ENCODE measurements at places on chromosomes 7 and 10.
A peak's percentile ranks its signal among the peaks of the same experiment; 100 is the strongest.

- no peak for DNase-seq
These were observed 899 bp downstream of the PUS7 start for GRCh38 chr7:105521027-105521716.

DNA sequence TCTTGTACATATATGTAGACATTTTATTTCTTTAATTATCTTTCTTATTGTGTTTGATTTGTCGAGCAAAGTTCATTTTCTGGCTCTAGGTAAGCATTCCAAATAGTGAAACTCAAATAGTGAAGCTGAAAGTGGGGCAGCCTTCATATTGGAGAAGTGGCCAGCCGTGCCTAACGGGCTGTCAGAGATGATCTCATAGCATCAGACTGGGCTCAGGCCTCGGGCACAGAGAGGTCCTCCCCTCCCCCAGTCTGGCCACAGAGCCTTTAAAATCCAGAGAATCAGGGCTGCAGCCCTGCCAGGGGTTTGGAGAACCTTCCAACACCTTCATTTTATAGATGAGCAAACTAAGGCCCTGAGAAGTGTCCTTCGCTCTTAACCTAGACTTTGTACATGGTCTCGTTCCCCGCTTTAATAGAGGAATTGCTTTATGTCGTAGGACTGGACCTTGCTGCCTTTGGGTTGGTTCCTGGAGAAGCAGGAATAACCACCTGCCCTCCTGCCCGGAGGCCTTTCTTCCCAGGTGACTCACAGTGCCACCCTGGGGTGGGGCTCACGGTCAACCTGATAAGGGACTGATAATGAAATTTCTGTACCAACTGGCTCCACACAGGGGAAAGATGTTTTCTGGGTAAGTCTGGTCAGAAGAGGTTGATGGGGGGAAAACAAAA is 7.3 kb downstream of the TSPAN15 start:
- DNase-seq, result no peak

DNA sequence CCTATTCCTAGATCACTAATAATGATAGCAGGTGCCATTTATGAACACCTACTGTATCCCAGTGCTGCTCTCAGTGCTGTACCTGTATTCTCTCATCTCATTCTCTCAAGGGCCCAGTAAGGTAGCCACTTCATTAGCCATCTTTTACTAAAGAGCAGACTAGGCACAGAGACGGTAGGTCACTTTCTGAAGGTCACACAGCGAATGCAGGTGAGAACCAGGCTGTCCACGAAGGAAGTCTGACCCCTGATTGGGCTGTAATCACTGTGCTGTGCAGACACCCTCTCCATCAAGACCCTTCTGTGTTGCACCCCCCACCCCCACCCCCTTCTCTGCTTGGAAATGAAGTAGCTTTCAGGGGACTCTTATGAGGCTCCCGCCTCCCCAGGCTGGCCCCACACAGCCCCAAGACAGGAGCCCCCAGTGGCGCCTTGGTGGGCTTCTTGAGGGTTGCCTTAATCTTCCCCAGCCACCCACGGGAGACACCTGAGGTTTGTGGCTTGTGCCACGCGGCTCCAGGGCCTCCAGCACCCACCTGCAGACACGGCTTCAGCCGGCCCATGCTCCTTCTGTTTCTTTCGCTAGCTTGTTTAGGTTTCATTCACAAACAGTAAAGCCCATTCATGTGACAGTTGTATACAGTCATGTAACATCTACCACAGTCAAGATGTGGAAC is 81.7 kb upstream of the FAM20C start:
- DNase-seq, result no peak

DNA sequence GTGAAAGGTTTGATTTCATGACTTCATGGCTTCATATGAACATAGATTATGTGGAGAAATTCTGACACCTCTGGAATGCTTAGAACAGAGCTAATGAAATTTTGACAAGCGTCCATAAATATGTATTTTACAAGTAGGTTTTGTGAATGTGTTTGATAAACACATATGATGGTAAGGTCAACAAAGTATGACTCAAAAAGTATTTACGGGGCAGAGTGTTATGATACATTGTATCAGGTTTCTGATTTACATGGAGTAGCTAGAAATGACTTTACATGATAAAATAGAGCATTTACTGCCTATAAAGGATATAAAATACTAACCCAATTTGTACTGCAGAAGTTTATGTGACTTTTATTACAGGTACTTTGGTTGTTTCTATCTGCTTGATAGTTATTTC is 206.3 kb downstream of the MDFIC start:
- DNase-seq, result no peak

DNA sequence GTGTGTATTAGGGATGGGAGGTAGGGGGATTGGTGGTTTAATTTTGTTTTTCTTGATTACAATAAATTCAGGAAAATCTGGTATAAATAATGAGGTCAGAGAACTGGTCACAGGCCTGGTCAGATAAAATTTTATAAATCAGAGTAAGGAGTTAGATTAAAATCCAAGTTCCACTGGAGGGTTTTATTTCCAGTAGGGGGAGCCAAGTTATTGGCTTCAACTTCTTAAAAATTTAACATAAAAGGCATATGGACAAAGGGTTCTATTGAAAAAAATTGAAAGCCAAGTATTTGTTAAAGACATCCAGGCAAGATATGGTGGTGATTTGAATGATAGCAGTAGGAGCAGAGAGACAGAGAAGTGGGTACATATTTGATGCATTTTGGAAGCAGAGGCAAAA is 763.3 kb downstream of the SORCS1 start:
- DNase-seq, result no peak

DNA sequence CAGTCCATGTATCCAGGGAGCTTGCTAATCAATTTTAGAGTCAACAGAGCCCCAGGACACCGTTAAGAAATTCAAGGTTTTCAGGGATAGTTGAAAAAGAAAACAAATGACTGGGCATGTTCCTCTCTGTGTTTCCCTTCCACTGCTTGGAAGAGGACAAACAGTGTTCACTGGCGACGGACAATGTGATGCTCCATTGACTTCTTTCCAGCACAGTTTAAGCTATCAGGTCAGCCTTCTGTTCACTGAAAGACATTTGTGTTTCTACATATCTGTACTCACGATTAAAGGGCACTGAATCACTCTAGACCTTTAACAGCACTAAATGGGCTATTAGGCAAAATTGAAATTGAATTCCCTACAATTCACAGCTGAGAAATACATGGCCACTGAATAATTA is 123.6 kb downstream of the RNLS start:
- no peak for DNase-seq

- no peak for DNase-seq
These were observed 71.8 kb downstream of the LRRN3 start for GRCh38 chr7:111162692-111163091.

DNA sequence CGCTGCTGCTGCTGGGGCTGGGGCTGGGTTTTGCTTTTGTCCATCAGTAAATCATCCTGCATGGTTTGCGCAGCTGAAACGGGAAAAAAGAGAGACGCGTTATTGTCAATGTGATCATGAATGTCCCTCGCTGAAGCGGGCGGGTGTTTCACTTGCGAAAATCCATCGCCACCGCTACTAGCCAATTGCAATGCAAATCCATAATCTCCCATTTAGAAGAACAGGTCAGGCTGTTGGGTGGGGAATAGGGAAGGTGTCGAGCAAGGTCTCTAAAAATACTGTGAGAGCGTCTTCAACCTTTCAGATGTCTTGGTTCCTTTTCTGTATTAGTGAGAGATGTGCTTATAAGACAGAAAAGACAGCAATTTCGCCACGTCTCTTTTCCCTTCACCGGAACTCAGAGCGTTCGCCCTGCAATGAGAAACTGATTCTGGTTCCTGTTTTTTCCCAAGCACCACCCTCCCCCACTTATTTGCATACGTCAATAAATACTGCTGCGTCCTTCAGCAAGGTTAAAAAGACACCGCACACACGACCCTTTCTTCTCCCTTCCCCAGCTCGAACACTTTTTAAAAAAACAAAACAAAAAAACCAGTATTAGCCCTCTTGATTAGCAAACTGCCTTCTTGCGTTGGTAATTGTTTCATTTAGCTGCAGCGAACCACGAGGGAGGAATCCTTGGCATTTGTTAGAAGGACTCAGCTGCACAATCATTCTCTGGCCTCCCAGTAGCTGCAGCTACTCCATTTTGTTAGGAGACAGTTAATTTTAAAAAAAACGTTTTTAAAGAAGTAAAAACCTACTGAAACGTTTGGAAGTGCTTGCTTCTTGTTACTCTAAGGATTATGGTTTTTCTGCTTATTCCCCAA is 50.4 kb downstream of the CPEB3 start:
- peak; percentile 27 for DNase-seq

DNA sequence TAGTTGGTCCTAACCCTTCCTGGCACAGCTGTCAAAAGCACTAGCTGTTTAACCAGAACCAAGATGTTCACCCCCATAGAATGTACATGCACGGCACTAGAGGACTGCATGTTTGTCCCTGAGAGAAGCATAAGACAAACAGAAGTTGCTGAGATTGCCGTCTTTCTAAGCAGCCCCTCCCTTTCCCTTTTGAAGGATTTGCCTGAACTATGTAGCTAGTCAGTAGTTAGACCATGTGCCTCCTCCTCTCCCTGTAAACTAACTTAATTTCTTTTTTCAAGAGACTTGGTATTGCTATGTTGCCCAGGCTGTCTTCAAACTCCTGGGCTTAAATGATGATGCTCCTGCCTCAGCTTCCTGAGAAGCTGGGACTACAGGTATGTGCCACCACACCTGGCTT is 40.7 kb downstream of the TBC1D12 start:
- no peak for DNase-seq

- DNase-seq, result no peak
These were observed 40.3 kb downstream of the GRB10 start for GRCh38 chr7:50742401-50742800.

- DNase-seq, result no peak
These were observed 35.8 kb downstream of the HECW1 start for GRCh38 chr7:43148161-43148731.

DNA sequence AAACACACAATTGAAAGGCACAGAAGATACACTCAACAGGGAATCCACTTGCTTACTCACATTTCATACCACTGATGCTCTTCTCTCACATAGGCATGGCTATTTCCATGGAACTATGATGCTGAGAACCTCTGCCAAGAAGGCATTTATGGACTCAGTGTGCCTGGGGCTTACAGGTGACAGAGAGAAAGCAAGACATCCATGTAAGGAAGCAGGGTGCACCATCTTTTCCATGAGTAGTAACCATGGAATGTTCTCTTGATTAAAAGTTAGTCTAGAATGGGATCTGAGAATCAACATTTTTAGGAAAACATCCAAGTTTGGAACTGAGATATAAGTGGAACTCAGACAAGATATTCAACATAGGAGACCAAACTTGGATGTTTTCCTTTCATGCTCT is 52.5 kb upstream of the MACC1 start:
- DNase-seq, result peak; percentile 14

DNA sequence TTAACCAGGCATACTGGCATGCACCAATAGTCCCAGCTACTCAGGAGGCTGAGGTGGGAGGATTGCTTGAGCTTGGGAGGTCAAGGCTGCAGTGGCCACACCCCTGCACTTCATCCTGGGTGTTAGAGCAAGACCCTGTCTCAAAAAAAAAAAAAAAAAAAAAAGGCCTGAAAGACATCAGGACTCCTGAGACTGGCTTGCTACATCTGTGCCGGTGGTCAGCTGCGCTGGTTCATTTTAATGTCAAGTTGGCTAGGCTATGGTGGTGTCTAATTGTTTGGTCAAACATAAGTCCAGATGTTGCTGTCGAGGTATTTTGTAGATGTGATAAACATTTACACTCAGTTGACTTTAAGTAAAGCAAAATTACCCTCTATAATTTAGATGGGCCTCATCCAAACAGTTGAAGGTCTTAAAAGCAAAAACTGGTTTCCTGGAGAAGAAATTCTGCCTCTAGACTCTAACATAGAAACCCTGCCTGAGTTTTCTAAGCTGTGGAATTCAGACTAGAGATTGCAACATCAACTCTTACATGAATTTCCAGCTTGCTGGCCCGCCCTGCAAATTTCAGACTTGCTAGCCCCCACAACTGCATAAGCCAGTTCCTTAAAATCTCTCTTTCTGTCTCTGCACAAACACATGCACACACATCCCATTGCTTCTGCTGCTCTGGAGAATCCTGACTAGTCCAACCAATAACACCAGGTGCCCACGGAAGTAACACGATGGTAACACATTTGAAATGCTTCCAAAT is 18.2 kb downstream of the MYOF start:
- DNase-seq, result no peak

- no peak for DNase-seq
These were observed 426.5 kb upstream of the NFE2L3 start for GRCh38 chr7:25725451-25725850.

- DNase-seq, result no peak
These were observed 51.4 kb upstream of the APBB1IP start for GRCh38 chr10:26386781-26387180.

DNA sequence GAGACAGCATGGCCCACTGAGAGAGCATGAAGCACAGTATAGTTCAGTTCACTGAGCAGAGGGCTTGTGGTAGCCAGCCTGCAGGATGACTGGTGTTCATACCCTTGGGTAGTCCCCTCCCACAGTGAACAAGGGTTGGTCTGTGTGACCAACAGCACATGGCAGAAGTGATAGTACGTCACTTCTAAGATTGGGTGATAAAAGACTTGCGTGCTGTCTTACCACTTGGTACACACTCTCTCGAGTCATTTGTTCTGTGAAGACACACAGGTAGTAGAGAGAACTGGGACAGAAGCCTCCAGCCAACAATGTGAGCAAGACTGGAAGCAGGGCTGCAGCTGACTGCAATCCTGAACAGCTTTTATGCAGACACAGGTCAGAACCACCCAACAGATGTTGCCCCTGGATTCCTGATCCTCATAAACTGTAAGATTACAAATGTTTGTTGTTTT is 14.6 kb downstream of the EPC1 start:
- no peak for DNase-seq

GRCh38 chr7:91348711-91349110 is 84.5 kb downstream of the FZD1 start:
- DNase-seq, result no peak

Measured in AG09309 (cell line).